ENCODE measurements at places on chromosomes 3 and 15. TPM values are rescaled to one million over a fixed set of nuclear protein-coding genes. Genes with fewer than 3 reads are reported as not detected.

CLDN1 gene
- polyA plus RNA-seq: not detected

DNA sequence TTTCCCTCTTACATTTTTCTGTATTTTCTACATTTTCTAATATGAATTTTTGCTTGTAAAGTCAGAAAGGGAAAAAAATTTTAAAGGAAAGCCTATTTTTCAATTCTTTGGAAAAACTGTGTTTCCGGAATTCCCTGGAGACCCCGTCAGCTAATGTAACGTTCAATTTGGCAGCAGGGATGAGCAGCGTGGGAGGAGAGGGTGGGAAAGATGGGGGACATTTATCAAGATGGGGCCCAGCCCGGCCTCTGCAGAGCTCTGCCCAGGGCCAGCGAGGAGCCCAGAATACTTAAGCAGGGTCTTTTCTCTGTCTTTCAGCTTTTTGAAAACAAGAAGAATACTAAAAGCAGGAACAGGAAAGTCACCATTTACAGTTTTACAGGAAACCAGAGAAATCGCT lies 129.0 kb downstream of the LRRK1 start:
- no peak for DNase-seq
- H3K4me3 ChIP-seq: no peak overlapping the region
- H3K36me3 ChIP-seq: no peaks in the 10 kb centered on the region
- no peaks in the 10 kb centered on the region for H3K27me3 ChIP-seq
- H3K4me1 ChIP-seq: no peaks in the 10 kb centered on the region

GRCh38 chr3:30657914-30658313 lies 51.5 kb downstream of the TGFBR2 start:
- no peaks in the 10 kb centered on the region for H3K27me3 ChIP-seq
- H3K4me3 ChIP-seq: peak overlapping the region; percentile 73
- peaks cover 61% of the 10 kb centered on the region for H3K36me3 ChIP-seq
- H3K4me1 ChIP-seq: peaks cover 68% of the 10 kb centered on the region
- peak overlapping the region; percentile 87 for H3K27ac ChIP-seq

CCR9 gene
- polyA plus RNA-seq: 4.5 TPM

UBE2E1 gene
- 33.7 TPM for polyA plus RNA-seq

GRCh38 chr3:125442506-125442905 lies 67.4 kb upstream of the ZNF148 start:
- no peak overlapping the region for H3K27ac ChIP-seq
- DNase-seq: no peak
- no peak overlapping the region for H3K4me3 ChIP-seq

ASB14 gene
- 2.0 TPM for polyA plus RNA-seq

RETNLB gene
- polyA plus RNA-seq: not detected

GRCh38 chr3:13002398-13003124 lies 70.7 kb downstream of the IQSEC1 start:
- peak overlapping the region; percentile 40 for H3K4me3 ChIP-seq
- no peaks in the 10 kb centered on the region for H3K36me3 ChIP-seq
- peak overlapping the region; percentile 99 for H3K27ac ChIP-seq
- H3K4me1 ChIP-seq: peaks cover 81% of the 10 kb centered on the region
- peak; percentile 80 for DNase-seq
- H3K27me3 ChIP-seq: no peaks in the 10 kb centered on the region

DNA sequence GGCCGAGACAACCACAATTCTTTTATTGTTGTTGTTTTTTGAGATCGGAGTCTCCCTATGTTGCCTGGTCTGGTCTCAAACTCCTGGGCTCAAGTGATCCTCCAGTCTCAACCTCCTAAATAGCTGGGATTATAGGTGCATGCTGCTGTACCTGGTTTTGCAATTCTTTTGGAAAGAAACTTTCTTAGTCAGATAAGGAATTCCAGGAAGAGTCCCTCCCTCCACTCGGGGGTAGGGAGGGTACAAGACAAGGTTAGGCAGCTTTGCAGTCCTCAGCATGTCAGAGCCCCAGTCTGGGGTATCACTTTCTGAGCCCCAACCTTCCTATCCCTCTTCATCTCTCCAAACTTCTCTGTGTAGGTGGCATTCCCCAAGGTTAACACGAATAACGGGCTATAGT lies 33.8 kb upstream of the FURIN start:
- H3K27me3 ChIP-seq: peaks cover 8% of the 10 kb centered on the region
- no peaks in the 10 kb centered on the region for H3K36me3 ChIP-seq
- no peak overlapping the region for H3K4me3 ChIP-seq

ISLR gene
- polyA plus RNA-seq: not detected

GRCh38 chr3:63333815-63334214 lies 55.7 kb downstream of the SYNPR start:
- no peak overlapping the region for H3K27ac ChIP-seq
- H3K27me3 ChIP-seq: peaks cover 8% of the 10 kb centered on the region
- H3K4me1 ChIP-seq: no peaks in the 10 kb centered on the region
- no peak overlapping the region for H3K4me3 ChIP-seq

All from naive B cell (primary cell).